Glomerular endothelial cell (primary cell): ENCODE measurements at places on chromosomes 7 and 10. TPM values are rescaled to one million over a fixed set of nuclear protein-coding genes. Genes with fewer than 3 reads are reported as not detected.

TRIM24 gene
- 44.8 and 65.3 TPM in 2 replicates for total RNA-seq

FBXO24 gene
- not detected in 2 replicates for total RNA-seq

INMT gene
- total RNA-seq, result 0.05 and 0.12 TPM in 2 replicates

STK31 gene
- total RNA-seq, result 0.05 TPM in 1 of 2 replicates, not detected in the other

PPIF gene
- total RNA-seq, result 27.6 and 31.6 TPM in 2 replicates

DNA sequence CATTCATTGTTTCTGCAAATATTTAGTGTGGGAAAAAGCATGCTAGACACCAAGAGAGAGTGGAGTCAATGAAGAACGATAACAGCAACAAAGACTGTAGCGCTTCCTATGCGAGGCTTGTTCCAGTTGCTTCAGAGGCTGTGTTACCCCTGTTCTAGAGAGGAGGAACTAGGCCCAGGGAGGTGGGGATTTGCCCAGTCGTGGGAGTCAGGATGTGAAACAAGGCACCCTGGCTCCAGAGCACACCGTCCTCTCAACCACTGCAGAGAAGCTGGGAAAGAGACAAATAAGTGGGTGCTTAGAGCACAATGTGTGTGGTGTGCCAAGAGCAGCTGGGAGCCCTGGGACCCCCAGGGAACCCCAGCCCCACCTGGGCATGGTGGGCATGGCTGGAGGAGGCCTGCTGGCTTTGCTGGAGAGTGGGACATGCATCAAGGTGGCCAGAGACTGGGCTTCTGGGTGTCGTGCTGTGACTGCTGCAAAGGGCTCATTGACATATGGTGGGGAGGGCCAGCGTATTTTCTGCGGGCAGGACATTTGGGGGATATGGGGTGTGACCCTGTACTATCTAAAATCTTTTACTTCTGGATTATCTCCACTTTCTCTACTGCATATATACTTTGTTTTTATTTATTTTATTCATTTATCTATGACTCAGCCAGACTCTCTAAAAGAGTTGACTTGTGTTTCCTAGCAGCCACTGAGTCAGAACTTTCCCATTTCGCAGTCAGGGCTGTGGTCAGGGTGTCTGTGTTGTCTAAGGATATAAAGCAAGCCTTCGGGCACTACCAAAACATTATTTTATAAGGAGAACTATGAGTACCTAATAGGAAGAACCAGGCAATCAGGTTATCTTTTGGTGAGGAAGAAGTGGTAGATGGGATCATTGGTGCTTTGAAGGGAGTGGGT lies 95.4 kb downstream of the TCF7L2 start:
- DNase-seq, result no peak

- DNase-seq, result no peak
Measured at GRCh38 chr10:92844746-92845145, 3.6 kb upstream of the EXOC6 start.

GRCh38 chr10:86401588-86402282 lies 35.1 kb upstream of the GRID1 start:
- no peak for DNase-seq

DNA sequence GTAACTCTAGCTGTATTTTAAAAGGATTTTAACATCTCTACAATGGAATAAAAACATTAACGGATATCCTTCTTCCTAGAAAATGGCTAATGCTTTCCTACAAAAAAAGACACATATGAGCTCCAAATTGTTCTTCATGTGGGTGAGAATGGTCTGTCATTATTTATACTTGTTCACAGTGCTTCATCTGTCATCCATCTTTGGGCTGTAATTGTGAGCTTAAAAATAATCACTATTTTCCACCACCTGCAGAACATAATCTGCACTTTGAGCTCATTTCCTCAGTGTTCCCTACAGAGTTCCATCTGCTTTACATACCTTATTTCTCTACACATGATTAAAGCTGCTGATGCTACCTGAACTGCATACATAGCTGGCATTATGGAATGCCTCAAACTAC lies 979.1 kb upstream of the C7orf33 start:
- no peak for DNase-seq

DNA sequence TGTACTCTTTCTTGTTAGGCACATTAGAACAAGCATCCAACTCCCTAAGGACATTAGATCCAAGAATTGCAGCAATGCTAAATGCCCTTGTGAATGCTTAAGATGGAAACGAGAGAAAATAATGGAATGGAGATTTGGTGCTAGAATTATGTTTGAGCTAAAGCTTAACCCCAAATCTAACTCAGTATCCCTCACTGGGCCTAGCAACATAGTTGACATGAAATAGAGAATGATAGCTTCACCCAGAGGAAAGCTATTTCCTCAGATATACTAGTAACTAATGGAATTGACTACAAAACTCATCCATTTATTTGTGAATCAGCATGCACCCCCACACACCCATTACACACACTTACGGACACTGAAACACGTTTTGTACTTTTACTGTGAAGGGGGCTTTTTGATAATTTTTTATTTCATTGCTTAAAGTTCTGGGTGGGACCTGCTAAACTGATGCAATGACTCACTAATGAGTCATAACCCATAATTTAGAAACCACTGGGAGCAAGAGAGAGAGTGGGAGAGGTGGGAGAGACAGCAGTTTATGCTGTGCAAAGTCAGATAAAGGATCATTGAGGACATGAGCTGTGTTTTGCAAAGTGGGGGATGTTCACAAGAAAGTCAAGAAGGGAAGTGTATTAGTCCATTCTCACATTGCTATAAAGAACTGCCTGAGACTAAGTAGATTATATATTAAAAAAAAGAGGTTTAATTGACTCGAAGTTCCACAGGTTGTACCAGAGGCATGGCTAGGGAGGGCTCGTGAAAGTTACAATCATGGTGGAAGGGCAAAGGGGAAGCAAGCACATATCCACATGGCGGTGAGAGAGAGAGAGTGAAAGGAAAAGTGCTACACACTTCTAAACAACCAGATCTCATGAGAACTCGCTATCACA lies 382.7 kb downstream of the SFMBT2 start:
- no peak for DNase-seq

DNA sequence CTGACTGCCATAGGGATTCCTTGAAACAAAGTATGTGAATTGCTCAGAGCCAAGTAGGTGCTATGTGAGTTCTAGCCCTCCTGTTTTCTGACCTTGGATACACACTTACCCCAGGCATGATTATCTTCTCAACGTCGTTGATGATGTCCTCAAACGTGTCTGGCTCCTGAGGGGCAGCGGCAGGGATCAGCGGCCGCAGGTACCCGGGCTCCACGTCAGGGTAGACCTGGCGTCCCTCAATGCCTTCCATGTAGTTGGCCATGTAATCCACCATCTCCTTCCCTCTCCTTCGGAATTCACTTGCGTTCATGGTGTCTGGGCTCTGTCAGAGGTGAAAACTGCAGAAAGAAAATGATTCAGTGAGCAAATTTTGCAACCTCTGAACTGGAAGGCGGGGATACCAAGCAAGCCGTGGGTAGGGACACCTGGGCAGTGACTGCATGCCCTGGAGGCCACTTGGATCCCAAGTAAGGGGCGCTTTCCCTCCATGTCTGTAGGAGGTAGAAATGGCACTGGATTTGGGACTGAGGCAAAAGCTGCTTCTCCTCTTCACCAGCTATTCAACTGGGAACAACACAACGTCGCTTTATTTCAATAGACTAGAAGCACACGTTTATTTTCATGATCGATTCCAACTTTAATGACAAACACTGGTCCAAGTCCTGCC lies 21.3 kb downstream of the DDC start:
- DNase-seq, result no peak
